Left cardiac atrium (tissue), 4 donors: ENCODE measurements at places on chromosomes 16 and 17. TPM values are rescaled to one million over a fixed set of nuclear protein-coding genes. Genes with fewer than 3 reads are reported as not detected.
A peak's percentile ranks its signal among the peaks of the same experiment; 100 is the strongest.

- no peak for DNase-seq
These were observed 20.5 kb downstream of the CLEC16A start for GRCh38 chr16:10964891-10965326.

CDR2L gene
- 15.2 TPM for total RNA-seq

- DNase-seq = no peak
These were observed 347.5 kb downstream of the HAPSTR1 start for GRCh38 chr16:9438991-9439390.

RCVRN gene
- total RNA-seq = not detected

DNA sequence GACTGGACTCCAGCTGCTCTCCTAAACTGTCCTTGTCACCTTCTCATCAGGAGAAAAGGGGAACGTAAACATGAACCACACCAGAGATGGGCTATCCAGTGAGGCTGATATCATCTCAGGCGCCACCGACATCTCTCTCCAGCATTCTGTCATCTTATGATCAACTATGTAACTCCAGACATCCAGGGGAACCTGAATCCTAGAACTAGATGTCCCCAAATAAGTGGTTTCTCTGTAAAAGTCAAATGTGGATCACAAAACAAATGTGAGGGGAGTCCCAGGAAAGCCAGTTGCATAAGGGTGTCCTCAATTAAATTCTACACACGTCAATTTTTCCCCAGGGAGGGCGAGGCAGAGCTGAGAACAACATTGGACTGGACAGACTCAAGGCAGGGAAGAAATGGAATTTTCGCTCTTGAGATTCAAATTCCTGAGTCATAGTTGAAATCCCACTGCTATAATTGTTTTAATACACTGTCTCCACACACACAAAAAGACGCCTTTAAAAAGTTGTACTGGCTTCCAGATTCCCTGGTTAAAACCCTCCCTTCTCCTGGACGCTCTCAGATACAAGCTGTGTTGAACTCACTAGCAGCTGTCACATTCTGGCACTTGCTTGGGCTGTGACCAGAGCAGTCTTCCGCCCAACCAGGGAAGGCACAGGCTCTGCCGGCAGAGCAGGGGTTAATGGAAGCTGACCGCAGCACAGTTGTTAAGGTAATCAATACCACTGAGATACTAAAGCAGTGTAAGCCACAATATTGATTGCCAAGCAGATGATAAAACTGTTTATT, 62.6 kb downstream of the ZFHX3 start:
- peak; percentile 74 for DNase-seq

DNA sequence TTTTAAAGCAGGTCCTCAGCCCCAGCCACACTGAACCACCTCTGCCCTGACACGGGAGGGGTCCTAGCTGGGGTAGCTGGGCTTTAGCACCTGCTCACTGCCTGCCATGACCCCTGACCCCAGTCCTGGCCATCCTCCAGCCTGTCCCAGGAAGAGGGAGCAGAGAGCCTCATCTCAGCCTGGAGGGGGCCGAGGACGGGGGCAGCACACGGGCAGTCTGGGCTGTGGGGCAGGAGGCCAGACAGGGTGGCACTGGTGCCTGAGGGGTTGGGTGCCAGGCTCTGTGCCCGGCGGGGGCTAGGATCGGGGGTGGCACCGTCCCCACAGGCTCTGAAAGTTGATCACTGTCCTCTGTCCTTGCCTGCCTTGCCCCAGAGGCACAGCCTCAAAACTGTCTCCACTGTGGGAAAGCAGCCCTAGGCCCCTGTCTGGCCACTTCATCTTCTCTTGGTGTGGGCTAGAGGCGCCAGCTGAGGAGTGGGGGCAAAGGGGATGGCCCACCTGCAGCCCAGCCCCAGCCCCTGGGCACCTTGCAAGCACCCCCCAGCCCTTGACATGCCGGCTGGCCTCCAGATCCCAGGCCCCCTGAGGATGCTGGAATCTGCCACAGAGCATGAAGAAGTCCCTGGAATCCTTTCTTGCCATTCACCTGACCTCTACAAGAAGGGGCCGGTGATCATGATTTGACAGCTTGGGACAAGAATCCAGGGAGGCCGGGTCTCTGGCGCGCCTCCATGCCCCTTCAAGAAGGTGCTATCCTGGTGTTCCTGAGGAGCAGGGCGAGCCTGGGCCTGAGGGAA, 15.7 kb downstream of the ENDOV start:
- no peak for DNase-seq

DNA sequence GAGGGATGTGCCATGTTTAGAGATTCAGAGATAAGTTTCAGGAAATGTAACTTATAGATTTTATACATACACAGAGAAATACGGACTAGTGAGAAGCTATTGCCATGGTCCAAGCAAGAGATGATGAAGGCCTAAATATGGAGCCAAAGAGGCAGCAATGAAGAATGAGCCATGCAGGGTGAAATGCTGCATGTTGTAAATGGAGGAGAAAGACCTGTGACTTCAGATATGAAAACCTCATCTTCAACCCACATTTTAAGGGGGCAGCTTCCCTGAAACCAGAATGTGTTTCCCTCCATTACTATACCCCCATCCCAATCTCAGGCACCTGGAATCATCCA, 2.9 kb downstream of the CCL2 start:
- DNase-seq = no peak

GRCh38 chr17:59465949-59466307, 99.5 kb upstream of the DHX40 start:
- DNase-seq = no peak

VMP1 gene
- 82.1 TPM for total RNA-seq

DNA sequence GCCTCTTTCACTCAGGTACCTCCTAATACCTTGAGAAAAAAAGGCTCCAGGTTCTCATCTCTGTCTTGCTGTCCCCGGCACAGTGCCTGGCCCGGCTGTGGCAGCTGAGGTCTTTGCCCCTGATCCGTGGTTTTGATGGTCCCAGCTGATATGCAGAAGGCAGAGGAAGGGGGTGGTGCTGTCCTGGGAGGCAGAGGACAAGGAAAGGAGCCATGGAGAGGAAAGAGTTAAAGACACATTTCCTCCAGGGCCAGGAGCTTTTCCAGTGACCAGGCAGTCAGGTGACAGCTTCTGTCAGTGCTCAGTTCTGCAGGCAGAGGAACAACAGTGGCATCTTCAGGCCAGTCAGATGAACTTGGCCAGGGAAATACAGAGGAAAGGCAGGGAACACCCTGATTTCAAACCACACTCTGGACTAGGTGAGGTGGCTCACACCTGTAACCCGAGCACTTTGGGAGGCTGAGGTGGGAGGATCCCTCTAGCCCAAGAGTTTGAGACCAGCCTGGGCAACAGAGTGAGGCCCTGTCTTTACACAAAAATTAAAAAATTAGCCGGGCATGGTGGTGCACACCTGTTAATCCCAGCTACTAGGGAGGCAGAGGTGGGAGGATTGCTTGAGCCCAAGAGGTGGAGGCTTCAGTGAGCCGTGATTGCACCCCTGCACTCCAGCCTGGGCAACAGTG, 3.3 kb upstream of the COG1 start:
- DNase-seq = no peak

- no peak for DNase-seq
These were observed 41.9 kb upstream of the SDK2 start for GRCh38 chr17:73686126-73686525.

GRAPL gene
- 1.0 TPM for total RNA-seq

DNA sequence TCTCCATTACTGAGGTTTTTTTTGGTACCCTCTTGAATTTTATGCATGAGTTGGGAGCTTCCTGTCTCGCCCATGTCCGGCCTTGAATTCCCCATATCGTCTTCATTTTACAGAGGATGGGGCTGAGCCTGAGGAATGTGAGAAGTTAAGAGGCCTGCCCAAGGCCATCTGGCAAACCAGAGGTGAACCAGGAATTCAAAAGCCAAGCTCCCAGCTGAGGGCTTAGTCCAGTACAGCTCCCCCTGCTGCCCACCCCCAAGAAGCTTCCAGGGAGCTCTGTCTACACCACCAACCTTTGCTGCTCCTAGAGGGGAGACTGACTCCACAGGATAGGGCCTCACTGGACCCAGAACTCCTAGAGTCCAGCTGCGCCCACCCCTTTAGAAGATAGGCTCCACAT, 20.7 kb upstream of the C16orf78 start:
- DNase-seq = no peak

- no peak for DNase-seq
These were observed 282.4 kb upstream of the DYNLRB2 start for GRCh38 chr16:80258407-80258806.

CCL14 gene
- 7.2 TPM for total RNA-seq

GRCh38 chr16:89200850-89201411, 594 bp upstream of the SLC22A31 start:
- DNase-seq = no peak

DNA sequence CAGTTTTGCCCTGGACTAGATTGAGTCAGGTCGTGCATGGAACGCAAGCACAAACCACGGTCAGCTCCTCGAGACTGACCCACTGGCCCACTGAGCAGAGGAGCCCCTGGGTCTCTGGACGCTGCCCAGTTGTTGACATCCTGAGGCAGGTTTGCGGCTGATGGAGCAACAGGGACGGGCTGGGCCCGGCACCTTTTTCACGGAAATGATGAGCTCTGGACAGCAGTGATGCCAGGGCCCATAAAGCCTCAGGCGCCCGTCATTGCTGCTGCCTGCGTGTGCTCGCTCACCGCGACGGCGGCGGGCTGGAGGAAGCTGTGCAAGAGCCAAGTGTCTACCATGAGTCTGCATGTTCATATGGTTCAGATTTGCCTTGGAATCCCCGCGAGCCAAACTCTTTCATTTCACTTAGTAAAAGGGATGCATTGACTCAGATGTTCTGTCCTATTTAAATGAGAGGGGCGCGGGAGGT, 30.8 kb upstream of the CRISPLD2 start:
- no peak for DNase-seq

POLR3K gene
- total RNA-seq = 11.4 TPM

DNA sequence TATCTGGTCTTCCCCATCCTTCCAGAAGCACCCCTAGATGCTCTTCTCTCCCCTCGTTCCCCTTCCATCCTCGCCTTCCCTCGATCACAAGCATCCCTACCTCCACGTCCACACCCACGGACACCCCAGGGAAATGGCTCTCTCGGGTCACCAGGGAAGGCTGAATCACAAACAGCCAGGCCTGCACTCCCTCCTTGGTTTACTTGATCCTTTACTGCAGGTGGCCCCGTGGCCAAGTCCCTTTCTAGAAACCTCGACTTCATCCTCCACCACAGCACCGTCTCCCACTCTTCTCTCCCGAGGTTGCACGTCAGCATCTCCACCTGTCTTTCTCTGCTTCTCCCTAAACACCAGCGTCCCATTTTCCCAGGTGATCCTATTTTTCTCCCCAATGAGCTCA, 6.5 kb upstream of the RBFOX3 start:
- peak; percentile 8 for DNase-seq

CACNG4 gene
- not detected for total RNA-seq

STH gene
- total RNA-seq = not detected

GRCh38 chr17:81517339-81518112, 4.9 kb upstream of the ACTG1 start:
- DNase-seq = peak; percentile 34

TBC1D3K gene
- not detected for total RNA-seq

DNA sequence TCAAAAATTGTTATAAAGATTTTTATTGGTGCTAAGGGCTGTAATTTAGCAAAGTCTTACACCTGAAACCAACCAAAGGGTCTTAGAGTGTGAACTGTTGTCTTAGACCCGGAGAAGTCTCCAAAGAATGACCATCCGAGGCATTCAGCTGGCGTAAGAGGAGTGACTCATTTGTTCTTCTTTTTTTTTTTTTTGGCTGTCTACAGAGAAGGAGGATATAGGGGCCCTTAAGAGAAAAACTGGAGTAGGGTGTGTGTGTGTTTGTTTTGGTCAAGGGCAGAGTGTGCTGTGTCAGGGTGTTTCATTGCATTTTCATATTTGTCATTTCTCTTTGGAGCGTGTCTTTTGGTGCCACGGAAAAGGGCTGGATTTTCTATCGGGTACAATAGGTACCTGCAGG, 508.0 kb downstream of the WWOX start:
- no peak for DNase-seq

DNA sequence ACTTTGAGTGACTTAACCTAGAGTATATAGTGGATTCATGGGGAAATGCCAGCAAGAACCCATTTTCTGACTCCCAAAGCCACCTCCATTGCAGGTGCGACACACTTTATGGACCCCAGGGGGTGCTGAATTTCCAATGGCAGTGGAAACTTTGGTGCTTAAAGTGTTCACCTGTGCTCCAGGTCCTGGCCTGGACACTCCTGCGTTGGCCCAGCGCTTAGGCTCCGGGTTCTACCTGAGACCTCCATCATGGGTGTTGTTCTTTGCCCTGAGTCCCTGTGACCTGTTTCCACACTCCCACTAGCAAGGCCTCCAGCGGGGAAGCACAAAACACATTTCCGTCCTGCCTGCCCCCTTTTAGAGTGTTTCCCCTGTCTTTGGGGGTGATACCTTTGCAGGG, 3.0 kb downstream of the CCNF start:
- DNase-seq = no peak

DNA sequence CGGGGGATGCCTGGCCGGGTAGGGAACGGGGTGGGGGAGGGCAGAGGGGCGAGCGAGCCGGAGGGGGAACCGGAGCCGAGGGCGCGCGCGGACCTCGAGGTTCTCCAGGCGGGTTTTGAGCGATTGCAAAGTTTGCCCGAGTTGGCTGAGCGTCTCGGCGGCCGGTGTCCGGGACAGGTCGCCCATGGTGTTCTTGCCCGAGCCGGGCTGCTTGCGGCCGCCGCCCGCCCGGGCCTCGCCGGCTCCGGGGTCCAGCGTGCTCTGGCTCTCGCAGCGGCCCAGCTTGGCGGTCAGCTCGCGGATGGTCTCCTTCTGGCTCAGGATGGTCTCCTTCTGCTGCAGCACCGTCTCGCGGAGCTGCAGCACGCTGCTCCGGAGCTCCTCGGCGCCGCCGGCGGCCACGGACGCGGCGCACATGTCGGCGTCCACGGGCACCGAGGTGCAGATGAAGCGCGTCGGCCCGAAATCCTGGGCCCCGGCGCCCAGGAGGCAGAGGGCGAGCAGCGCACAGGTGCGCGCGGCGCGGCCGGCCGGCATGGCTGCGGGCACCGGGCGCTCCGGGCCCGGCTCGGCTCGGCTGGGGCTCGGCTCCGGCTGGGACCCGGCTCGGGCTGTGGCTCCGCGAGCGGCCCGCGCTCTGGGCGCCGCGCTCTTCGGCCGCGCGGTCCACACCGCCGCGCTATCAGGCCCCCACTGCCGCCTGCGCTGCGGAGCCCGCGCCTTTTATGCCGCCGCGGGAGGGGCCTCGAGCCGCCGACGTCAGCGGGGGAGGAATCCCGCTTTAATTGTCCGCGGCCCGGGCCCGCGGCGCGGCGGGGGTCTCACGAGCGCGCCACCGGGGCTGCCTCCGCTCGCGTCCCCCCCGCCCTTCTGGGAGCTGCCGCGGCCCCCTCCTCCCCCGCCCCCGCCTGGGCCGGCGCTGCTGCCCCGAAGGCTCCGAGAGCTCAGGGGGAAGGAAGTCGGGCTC, at the start of gene NPTX1:
NPTX1 (minus strand) TSS at position 698 of the 967 bp plus-strand sequence; CDS start at position 537, 161 bp downstream.
- DNase-seq = no peak

GJD3 gene
- total RNA-seq = 1.3 TPM

- no peak for DNase-seq
These were observed 121.2 kb downstream of the SNX11 start for GRCh38 chr17:48228720-48229119.
